Heart left ventricle (tissue), 16 donors: ENCODE measurements at places on chromosomes 2 and 18. TPM values are rescaled to one million over a fixed set of nuclear protein-coding genes. Genes with fewer than 3 reads are reported as not detected.

DNA sequence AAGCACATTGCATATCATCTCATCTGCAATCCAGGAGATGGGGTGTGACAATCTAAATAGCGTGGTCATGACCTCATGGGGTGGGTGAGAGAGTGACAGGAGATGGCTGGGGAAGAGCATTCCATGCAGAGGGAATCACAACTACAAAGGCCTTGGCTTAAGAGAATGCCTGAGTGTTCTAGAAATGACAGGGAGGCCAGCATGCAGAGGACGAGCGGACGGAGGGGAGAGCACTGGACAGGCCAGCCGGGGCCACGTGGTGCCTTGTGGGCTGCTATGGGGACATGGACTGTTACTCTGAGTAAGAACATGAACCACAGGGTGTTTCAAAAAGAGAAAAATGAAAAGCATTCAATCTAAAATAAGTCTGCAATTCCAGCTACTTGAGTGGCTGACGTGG lies 117.9 kb upstream of the ODC1 start:
- no peak for DNase-seq

- DNase-seq: no peak
Observed at GRCh38 chr2:28654663-28655320, 96.8 kb upstream of the PPP1CB start.

DNA sequence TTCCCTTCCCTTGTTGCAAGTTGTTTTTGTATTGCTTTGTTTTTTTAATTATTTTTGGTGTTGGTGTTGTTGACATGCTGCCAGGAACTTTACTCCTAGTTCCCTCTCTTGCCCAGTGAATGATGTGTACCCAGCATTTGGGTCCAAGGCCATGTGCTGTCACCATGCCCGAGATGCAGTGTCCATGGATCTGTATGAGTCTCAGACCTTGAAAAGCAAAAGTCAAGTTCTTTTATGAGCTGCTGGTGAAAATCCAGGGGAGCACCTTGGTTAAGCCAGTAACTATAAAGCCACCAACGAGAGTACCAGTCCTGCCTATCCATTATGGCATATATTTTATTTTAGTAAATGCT lies 236.4 kb downstream of the BCL11A start:
- DNase-seq: no peak

- no peak for DNase-seq
Observed at GRCh38 chr18:33804258-33804657, 226.2 kb downstream of the ASXL3 start.

GRCh38 chr2:236352761-236353593 lies 88.8 kb upstream of the ASB18 start:
- no peak for DNase-seq

GRCh38 chr2:102013206-102014040 lies 21.7 kb downstream of the IL1R2 start:
- no peak for DNase-seq

- DNase-seq: no peak
Observed at GRCh38 chr18:78821396-78821795, 158.2 kb upstream of the SALL3 start.

- DNase-seq: no peak
Observed at GRCh38 chr2:54336136-54336976, 80.3 kb upstream of the TSPYL6 start.

GRCh38 chr2:88698498-88699233 lies 7.2 kb downstream of the RPIA start:
- DNase-seq: no peak

GRCh38 chr2:106011380-106011779 lies 182.7 kb downstream of the UXS1 start:
- DNase-seq: no peak

GRCh38 chr2:13193075-13193474 lies 476.3 kb downstream of the TRIB2 start:
- DNase-seq: peak; percentile 26

DNA sequence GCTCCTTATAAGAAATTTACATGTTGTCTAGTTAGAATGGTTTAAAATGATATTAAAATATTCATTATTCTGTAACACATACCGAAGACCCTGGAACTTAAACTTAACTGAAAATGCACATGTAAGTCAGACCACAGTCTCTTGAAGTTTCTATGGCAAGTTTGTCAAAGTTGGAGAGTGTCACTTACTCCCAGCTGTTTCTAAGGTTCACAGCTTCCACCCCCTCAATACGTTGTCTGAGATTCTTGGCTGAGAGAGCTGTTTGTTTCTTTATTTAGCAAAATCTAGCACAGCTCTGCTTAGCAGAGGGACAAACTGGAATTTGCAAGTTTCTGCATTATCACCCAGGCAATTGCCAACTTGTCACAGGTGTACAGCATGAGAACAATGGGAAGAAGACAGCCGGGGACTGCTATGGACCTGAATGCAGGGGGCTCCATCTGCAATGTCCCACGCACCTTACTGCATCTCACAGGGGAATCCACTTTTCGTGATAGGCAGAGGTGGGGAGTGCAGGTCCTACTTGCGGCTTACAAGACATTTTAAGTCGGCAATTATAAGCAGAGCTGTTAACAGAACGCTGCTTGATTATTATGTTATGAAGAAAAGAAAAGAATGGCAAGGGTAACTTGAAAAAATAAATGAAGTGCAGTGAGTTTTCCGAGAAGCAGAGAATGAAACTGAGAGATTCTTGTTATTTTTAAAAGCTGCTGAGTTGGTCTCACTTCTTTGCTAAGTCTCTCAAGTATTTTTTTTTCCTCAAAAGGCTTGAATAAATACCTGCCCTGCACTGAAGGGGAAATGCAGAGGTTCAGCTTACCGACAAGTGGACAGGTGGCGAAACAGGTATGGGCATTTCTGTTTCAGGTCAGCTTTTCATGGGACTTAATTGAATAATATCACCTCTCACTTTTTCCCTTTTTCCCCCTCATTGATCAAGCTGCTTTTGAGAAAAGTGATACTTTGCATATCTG lies 1072.1 kb upstream of the FANCL start:
- DNase-seq: no peak

DNA sequence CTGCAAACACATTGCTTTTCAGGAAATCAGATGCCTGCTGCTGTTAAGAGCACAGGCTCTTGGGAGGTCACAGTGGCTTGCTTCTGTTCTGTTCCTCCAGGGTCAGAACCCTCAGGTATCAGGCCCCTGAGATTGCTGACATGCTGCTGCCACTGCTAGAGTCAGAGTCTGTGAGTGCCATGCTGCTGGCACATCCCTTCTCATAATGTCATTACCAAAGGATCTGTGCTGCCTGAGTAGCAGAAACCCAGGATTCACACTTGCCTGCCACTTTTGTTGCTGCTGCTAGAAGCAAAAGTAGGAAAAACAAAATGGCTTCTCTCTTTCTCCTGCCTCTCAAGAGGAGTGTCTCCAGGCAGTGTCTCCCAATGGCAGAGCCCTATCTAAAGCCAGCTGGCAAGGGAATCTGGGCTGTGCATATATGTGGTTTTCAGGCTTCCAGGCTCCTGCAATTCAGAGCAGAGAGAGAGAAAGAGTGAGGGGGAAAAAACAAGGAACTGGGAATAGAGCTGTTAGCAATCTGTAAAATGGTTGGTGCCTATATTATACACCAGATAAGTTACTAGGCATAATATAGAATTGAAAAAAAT lies 180.3 kb downstream of the MYCN start:
- DNase-seq: no peak

- DNase-seq: no peak
Observed at GRCh38 chr2:239232195-239232578, 168.6 kb downstream of the HDAC4 start.

GRCh38 chr2:71607151-71607889 lies 154.0 kb downstream of the DYSF start:
- peak; percentile 28 for DNase-seq

DNA sequence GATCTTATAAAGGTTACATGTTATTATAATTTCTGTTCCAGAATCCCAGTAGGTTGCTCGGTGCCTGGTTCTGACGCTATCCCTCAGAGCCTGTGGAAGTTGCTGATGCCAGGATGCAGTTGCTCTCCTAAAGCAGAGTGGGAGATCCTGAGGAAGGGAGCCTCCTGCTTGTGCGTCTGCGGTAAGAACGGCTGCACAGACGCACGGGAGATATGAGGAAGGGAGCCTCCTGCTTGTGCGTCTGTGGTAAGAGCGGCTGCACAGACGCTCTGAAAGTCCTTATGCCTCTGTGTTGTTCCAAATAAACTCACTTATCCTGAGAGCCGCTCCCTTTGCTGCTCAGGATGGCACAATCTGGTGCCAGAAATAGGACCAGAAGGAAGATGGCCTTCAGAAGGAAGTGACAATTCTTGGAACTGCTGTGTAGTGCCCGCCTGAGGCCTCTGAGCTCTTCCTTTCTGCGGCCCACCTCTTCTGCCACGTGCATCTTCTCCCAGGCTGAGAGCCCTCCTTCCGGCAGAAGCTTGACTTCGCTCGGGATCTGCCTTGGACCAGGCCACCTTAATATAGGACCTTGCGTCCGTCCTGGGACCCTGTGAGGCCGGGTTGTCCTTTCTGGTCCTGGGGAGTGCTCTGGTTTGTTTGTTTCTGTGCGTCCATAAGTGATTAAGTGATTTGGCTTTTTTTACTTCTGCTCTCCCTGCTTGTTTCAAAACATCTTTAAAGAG lies 89.5 kb downstream of the RTP5 start:
- no peak for DNase-seq

DNA sequence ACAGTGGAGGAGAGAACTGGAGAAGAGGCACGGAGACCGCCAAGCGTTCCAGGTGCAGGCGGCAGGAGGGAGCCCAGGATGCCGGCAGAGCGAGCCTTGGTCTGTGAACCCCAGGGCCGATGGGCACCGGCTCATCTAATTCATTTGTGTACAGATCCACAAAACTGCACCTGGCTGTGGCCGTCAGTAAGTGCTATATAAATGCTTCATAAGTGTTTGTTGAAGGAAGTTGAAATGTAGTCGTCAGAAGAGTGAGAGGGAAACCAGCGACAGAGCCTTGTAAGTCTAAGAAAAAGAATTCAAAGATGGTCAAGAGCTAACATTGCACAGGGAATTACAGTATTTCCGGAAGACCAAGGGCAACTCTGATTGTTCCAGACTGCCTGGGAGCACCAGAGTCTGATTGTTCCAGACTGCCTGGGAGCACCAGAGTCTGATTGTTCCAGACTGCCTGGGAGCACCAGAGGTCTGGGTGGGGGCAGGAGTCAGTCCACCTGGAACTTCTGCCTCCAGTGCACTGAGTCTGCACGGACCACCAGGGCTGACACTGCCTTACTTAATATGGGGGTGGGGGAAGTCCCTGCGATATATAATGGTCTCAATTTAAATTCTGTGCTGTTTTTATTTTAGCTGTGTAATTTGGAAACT lies 112.3 kb downstream of the BCL2 start:
- DNase-seq: no peak

GRCh38 chr18:3500016-3500415 lies 50.0 kb downstream of the TGIF1 start:
- no peak for DNase-seq

DNA sequence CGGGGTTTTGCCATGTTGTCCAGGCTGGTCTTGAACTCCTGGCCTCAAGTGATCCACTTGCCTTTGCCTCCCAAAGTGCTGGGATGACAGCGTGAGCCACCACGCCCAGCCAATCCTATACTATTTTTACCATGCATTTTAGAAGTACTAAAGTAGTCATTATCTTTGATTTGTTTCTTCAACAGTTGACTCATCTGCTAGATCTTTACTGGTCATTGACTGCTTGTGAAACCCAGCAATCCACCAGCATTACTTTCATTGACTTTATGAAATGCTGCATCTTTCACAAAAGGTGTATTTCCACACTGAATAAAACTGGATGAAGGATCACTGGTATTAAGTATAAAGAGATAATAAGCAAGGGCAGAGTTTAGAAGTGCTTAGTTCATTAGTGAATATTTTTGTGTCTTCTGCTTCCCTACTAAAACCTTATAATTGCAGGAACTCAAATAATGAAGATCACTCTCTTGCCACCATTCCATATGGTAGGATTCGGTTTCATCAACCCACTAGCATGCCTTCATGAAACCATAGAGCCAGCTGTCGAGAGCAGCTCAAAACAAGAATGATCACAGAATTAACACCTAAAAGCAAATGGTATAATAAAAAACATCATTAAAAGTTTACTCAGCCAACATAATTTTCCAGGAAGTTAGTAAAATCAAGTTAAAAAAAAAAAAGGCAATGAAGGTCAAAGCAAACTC lies 33.1 kb downstream of the IRS1 start:
- no peak for DNase-seq

- no peak for DNase-seq
Observed at GRCh38 chr2:133085646-133086045, 415.6 kb upstream of the LYPD1 start.

GRCh38 chr2:71045865-71046548 lies 22.4 kb upstream of the NAGK start:
- no peak for DNase-seq

The STK17B gene
- 1.4 TPM for polyA plus RNA-seq

The SPP2 gene
- not detected for polyA plus RNA-seq

The CHRNG gene
- not detected for polyA plus RNA-seq

The MYOM1 gene
- 112 TPM for polyA plus RNA-seq

The CFC1 gene
- 0.08 TPM for polyA plus RNA-seq

The POTEJ gene
- not detected for polyA plus RNA-seq

The RPRM gene
- not detected for polyA plus RNA-seq

The TMEM247 gene
- not detected for polyA plus RNA-seq

The TNFAIP6 gene
- 4.3 TPM for polyA plus RNA-seq

The UGT1A4 gene
- not detected for polyA plus RNA-seq

The PER2 gene
- polyA plus RNA-seq: 2.2 TPM
